ENCODE measurements at places on chromosomes 6 and 20.

GRCh38 chr20:33009214-33010132 lies 2.0 kb downstream of the BPIFB2 start:
- DNase-seq = no peak

- DNase-seq = no peak
Observed at GRCh38 chr20:51573576-51574243, 31.2 kb upstream of the NFATC2 start.

- peak; percentile 35 for DNase-seq
Observed at GRCh38 chr20:35463455-35464300, 8.3 kb downstream of the CEP250 start.

- DNase-seq = no peak
Observed at GRCh38 chr20:41259309-41259708, 58.2 kb downstream of the ZHX3 start.

DNA sequence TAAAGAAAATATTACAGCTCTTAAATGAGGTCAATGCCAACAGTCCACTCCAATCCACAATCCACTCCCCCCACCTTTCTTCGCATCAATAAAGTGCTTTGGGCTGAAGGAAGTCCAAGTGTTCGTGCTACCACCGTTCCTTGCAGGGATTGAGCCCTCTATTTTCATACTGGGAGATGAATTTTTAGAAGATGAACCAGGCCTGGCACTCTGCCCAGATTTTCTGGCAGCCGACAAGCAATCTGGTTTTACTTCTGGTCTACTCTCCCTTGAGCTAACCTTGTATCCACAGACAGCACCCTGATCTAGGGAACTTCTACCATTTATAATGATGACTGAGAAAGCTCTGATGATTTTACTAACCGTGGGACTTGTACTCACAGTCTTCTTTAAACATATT lies 72.3 kb downstream of the BTBD9 start:
- DNase-seq = peak; percentile 15

GRCh38 chr20:46108435-46108841 lies 9.7 kb upstream of the CD40 start:
- DNase-seq = no peak

GRCh38 chr6:35496036-35496840 lies 641 bp downstream of the TEAD3 start:
- DNase-seq = peak; percentile 79

DNA sequence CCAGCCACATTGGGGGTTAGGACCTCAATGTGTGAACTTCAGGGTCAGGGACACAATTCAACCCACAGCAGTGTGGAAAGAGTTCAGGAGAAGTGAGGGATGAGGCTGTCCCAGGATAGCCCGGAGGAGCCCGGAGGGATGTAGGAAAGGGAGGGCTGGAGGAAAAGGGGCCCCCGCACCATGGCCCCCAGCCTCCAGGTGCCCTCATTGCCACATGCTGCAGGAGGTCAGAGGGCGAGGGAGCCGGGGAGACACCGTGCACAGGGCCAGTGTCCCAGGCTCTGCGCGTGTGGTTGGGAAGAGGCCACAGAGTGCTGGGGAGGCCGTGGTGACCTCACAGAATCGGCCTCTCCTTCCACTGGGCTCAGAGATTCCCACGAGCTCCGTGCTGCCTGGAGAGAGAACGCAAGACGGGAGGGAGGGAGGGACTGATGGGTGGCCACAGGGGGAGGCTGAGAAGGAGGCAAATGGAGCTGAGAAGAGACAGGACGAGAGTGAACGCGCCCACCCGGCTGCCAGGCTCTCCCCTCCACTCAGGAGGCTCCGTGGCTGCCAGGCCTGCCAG lies 215.1 kb downstream of the DLL1 start:
- DNase-seq = peak; percentile 1

DNA sequence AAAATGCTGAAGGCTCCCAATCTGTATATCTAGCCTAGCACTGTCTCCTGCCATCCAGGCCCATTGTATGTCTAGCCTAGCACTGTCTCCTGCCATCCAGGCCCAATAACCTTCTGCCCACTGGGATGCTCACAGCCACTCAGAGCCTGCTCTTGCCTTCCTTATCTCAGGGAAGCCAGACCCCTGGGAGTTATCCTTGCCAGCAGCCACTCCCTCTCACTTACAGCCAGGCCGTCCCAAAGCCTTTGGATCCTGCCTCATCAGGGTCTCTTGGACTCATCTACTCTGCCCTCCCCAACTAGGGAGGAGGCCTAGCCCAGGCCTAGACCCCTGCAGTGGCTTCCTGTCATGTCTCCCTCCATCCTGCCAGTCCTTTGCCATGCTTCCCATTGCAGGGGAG lies 37.3 kb downstream of the KIF3B start:
- DNase-seq = no peak

DNA sequence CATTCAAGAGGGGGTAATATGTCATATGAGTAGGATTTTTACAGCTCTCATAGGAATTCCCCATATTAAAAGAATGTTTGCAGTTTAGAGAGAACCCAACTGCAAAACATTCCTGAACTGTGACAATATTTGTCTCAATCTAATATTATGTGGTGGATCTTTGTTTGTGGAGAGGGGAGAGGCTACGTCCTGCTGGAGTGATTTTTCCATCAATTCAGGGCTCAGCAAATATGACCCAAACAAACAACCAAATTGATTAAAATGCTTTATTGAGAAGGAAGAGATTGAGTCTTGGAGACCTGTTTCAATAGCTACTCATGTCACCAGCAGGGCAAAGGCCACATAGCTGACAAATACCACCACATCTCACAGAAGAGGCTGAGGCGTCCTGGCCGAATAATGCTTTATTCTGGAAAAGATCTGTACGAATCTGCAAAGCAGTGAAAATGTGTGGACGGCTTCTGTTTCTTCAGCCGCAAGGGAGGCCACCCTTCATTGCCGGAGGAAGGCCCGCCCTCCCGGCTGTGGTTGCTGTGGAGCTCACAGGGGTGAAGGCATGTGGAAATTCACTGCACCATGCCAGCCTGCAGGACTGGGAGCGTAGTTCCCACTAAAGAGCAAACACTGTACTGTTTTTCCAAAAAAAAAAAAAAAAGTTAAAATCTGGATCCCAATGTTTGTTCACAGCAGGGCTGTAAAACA lies 89.7 kb upstream of the QKI start:
- DNase-seq = no peak

DNA sequence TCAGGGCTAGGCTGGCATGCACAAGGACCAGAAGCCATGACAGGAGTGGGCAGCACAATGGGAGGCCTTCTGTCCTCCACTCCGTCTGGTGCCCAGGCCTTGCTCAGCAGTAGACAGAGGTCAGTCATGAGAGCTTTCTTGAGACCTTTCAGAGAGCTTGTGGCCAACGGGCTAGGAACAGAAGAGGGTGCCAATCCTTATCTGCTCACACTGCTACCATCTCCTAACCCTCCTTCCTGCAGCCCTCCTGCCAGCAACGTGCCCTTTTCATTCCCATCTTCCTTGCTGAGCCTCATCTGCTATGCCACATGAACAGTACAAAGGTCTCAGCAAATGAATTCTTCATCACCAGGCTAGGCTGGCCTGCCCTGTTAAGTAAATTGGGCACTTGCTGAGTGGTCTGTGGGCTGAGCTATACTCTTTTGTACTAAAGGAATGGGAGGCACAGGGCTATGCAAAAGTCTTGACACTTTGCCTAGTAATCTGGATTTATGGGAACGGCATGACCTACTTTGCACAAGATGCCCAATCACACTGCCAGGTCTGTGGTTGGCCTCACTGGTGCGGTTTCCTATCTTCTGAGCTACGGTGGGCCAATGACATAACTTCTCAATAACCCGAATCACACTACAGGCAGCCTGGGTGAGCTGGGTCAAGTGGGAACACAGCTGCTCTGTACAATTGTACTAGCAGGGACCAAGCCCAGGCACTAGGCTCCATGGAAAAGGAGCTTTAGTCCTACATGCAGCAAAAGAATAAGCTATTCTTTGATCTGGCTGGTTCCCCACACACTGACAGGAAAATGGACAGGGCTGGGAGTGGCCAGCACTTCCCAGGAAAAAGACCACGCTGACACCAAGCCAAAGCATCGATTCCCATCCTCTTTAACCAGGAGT lies 47.8 kb downstream of the ELOVL5 start:
- DNase-seq = no peak

DNA sequence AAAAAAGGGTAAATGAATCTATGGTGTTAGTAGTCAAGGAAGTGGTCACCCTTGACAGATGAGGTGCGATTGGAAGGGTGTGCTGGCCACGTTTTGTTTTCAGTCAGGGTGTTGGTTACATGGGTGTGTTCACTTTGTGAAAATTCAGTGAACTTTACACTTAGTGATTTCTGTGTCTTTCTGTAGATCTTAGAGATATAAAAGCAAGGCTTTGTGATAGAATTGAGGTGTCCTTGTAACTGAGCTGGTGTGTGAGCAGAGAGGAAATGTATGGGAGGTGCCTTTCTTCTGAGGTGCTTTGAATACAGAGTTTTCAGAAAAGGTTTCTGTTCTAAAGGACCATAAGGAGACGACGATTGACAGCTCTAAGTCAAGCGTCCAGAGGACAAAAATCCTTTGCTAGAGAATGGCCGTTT lies 90.5 kb downstream of the SAMD3 start:
- DNase-seq = no peak

GRCh38 chr6:35251949-35252348 lies 7.6 kb upstream of the ZNF76 start:
- DNase-seq = no peak

- no peak for DNase-seq
Observed at GRCh38 chr20:32891491-32891890, 32.8 kb downstream of the EFCAB8 start.

GRCh38 chr6:136085370-136086115 lies 164.6 kb downstream of the MTFR2 start:
- DNase-seq = no peak

- no peak for DNase-seq
Observed at GRCh38 chr6:108947114-108947854, 99.1 kb downstream of the ARMC2 start.

DNA sequence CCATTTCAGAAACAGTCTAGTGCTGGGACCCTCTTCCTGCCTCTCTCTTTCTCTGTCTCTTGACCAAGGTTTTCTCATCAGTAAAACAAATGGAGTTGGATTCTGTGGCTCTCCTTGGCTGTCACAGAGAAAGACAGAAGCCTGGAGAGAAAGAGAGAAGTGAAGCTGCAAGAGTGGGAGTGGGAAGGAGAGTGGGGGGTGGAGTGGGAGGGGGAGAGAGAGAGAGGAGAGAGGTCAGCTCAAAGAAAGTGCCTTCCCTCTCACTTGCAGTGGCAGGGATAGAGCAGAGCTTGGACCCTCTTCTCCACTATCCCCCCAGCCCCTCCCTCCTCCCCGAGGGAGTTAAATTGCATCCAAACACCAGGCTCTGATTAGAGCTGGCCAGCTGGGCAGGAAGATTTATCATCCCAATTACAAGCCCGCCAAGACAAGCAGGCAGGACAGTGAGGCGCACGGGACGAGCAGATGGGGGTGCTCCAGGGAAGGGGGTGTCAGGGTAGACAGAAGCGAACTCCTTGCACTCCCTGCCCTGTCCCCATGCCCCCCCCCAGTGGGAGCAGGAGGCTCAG lies 74.3 kb downstream of the CD40 start:
- DNase-seq = no peak
